Spinal cord (tissue), 10 donors: ENCODE measurements at places on chromosomes 1 and 21. TPM values are rescaled to one million over a fixed set of nuclear protein-coding genes. Genes with fewer than 3 reads are reported as not detected.

The SASS6 gene
- 3.7 TPM for total RNA-seq

The TARDBP gene
- total RNA-seq: 109 TPM

- H3K27ac ChIP-seq: no peak overlapping the region
- H3K4me3 ChIP-seq: no peak overlapping the region
- H3K27me3 ChIP-seq: no peaks in the 10 kb centered on the region
- no peaks in the 10 kb centered on the region for H3K36me3 ChIP-seq
These were observed 59.2 kb downstream of the LHX9 start for GRCh38 chr1:197976368-197976767.

DNA sequence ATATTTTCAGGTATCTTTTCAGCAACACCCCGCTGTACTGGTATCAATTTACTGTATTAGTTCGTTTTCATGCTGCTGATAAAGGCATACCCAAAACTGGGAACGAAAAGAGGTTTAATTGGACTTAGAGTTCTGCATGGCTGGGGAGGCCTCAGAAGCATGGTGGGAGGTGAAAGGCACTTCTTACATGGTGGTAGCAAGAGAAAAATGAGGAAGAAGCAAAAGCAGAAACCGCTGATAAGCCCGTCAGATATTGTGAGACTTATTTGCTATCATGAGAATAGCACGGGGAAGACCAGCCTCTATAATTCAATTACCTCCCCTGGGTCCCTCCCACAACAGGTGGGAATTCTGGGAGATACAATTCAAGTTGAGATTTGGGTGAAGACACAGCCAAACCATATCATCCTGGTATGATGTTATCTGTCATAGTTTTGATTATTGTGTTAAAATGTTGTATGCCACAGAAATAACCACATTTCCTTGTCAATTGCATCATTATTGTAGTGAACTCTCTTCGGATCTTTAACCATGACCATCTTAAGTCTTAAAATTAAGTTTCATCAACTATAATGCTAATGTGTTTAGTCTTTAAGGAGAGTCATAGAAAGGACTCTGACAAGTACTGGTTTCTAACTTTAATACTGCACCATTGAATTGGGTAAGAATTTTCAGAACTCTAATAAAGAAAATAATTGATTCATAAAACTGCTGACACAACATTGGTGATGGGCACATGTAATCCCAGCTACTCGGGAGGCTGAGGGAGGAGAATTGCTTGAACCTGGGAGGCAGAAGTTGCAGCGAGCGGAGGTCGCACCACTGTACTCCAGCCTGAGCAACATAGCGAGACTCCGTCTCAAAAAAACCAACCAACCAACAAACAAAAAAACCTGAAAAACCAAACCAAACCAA, 58.2 kb downstream of the TBX19 start:
- no peaks in the 10 kb centered on the region for H3K27me3 ChIP-seq
- H3K36me3 ChIP-seq: no peaks in the 10 kb centered on the region
- no peak overlapping the region for H3K4me3 ChIP-seq
- H3K27ac ChIP-seq: no peak overlapping the region
- no peak for DNase-seq

DNA sequence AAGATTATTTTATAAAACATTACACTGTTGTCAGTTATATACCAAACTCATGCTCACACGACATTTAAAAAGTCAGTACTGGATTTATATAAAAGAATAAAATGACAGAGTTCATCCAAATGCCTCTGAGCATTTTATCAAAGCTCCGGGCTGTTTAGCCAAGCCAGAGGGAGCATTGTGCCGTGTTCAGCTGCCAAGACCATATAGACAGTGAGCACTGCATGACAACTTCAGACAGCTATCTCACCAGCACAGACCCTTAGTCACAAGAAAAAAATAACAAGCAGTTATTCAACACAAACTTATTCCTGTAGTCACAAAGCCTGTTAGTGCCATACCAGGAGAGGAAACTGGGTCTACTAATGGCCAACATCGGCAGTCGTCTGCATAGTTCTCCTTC, 88.0 kb upstream of the PBX1 start:
- no peaks in the 10 kb centered on the region for H3K36me3 ChIP-seq
- H3K4me1 ChIP-seq: no peaks in the 10 kb centered on the region
- no peak for DNase-seq
- no peak overlapping the region for H3K4me3 ChIP-seq
- H3K27ac ChIP-seq: no peak overlapping the region
